ENCODE measurements at places on chromosomes 2 and 18. TPM values are rescaled to one million over a fixed set of nuclear protein-coding genes. Genes with fewer than 3 reads are reported as not detected.

The UGT1A4 gene
- total RNA-seq: not detected

The SERPINB3 gene
- total RNA-seq: not detected

The MYL12B gene
- total RNA-seq: 199 TPM

The GEN1 gene
- total RNA-seq: 6.2 TPM

The COL5A2 gene
- 1.2 TPM for total RNA-seq
